ENCODE measurements at places on chromosomes 2 and 18.

- no peak for DNase-seq
Measured at GRCh38 chr2:70958759-70959158, 19.7 kb upstream of the ANKRD53 start.

GRCh38 chr2:60958361-60958760 is 59.2 kb upstream of the PEX13 start:
- DNase-seq: no peak

DNA sequence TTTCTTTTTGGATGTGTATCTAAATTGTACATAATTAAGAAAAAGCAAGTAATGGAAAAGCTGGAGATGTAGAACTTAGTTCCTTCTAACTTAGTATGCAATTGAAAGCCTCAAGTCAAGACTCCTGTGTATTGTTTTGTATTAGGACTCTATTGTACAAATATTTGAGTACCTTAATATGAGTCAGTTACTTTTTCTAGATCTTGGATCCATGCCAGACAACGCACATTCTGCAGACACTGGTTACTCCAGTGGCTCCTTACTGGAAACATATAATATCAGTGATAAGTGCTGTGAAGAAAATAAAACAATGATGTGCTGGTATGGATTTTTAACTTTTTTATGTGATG is 1.5 kb downstream of the SLC39A10 start:
- no peak for DNase-seq

DNA sequence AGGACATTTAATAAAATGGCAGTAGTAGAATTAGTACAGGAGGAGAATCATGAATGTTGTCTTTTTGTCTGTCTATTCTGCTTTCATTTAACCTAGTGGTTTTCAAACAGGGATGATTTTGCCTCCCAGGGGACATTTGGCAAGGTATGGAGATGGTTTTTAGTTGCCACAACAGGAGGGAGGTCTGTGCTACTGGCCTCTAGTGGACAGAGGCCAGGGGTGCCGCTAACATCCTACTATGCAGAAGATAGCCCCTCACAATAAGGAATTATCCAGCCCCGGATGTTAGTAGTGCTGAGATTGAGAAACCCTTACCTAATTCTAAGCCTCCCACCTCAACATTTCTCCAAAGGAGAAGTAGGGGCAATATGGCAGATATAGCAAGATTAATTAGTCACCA is 18.3 kb downstream of the FASTKD2 start:
- no peak for DNase-seq

GRCh38 chr2:43525506-43525905 is 70.3 kb downstream of the THADA start:
- DNase-seq: no peak

GRCh38 chr2:10083692-10084211 is 3.5 kb upstream of the CYS1 start:
- no peak for DNase-seq

GRCh38 chr2:231877533-231878456 is 48.4 kb downstream of the NPPC start:
- DNase-seq: no peak

GRCh38 chr2:217065695-217066405 is 206.0 kb upstream of the TNP1 start:
- DNase-seq: no peak

DNA sequence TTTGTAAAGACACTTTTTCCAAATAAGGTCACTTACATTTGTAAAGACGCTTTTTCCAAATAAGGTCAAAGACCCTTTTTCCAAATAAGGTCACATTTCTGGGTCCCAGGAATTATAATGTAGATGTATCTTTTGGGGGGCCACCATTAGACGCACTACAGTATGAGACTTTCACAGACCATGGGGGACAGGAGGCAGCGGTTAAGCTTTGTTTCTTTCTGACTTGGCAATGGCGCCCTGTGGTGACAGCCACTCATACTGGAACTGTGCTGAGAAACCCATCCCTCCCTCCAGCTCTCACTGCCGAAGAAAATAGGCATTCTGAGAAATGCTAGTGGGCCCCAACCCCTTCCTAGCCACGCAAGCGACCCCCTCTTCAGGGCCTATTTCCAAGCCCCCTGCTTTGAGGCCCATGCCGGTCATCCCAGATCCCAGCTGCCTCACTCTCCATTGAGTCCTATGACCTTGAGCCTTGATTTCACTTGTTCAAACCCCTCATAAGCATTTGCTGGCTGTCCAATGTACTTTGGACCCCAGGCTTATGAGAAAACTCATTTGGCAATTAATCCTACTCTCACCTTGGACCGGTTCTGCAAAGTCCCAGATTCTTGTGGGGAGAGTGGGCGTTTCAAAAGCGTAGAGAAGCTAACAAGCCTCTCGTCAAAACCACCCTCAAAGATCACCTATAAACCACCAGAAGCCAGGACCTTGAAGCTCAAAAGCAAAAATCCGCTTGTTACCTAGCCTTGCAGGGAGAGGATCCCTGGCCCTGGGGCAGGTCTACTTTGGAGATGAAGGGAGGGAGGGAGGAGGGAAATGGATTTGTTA is 11.3 kb upstream of the SPATA3 start:
- DNase-seq: no peak

DNA sequence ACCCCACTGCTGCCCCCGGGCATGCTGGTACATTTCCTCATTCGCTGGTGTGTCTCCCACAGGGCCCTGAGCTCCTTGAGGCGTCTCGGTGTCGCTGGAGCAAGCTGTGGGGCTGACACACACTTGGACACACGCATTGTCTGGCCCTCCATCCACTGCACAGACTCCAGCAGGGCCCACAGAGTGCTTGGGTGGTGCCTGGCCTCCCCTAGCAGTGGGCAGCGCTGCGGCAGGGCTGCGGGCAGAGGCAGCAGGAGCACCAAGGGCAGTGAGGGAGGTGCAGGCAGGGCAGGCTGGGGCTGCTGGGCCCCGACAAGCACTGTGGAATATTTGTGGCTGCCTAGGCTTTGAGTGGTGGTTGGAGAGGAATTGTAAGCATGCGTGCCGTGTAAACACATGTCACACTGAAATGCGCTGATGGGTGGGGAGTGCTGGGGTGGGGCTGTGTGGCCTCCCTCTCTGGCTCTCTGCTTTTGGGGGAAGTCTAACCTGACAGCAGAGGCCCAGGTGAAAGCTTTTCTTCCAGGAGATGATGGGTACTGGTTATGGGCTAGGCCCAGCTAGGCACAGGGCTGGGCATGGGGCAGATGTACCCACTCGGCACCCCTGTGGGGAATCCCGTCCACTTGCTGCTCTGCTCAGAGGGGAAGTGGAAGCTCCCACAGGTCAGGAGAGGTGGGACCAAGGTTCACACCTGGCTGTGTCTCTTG is 55.5 kb upstream of the HS6ST1 start:
- DNase-seq: no peak

GRCh38 chr2:42937171-42937875 is 144.9 kb upstream of the HAAO start:
- no peak for DNase-seq

- no peak for DNase-seq
Measured at GRCh38 chr2:727071-727470, 49.9 kb upstream of the TMEM18 start.

DNA sequence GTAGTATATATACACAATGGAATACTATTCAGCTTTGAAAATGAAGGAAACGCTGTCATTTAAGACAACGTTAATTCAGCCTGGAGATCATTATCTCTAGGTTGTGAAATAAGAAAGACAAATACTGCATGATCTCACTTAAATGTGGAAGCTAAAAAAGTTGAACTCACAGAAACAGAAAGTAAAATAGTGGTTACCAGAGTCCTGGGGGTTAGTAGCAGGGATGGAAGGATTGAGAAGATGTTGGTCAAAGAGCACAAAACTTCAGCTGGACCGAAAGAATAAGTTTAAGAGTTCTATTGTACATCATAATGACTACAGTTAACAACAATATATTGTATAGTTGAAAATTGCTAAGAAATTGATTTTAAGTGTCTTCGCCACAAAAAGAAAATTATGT is 670.3 kb downstream of the NR4A2 start:
- DNase-seq: no peak

- no peak for DNase-seq
Measured at GRCh38 chr2:1708476-1709334, 35.6 kb downstream of the PXDN start.

DNA sequence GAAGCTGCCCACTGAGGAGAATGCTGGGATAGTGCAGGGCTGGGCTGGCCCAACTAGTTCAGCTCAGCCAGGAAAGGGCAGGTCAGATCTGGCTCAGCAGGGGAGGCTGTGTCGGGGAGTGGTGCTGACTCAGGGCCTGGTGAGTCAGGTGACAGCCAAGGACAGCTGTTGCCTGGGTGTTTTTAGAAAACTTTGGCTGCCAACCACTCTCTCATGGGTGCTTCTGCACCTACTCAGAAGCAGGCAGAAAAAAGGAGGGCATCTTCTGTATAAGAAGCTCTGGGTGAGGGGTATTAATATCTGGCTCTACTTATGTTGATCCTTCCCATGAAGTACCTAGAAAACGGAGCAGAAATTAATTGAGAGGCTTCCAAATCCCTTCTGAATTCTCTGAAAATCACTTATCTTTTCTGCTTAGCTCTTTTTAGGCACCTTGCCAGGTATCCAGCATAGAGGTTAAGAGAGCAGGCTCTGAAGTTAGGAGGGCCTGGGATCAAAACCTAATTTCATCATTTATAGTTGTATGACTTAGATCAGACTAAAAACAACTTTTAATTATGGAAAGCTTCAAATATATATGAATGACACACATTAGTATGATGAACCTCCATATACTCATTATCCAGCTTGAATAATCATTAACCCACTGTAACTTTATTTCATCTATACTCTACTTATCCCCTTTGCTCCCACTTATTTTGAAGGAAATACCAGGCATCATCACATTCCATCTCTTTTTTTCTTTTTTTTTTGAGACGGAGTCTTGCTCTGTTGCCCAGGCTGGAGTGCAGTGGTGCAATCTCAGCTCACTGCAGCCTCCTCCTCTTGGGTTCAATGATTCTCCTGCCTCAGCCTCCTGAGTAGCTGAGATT is 15.5 kb upstream of the RAB10 start:
- no peak for DNase-seq

GRCh38 chr2:212609479-212609878 is 70.9 kb upstream of the ERBB4 start:
- DNase-seq: no peak

- DNase-seq: no peak
Measured at GRCh38 chr18:61732854-61733253, 160.0 kb downstream of the RNF152 start.

DNA sequence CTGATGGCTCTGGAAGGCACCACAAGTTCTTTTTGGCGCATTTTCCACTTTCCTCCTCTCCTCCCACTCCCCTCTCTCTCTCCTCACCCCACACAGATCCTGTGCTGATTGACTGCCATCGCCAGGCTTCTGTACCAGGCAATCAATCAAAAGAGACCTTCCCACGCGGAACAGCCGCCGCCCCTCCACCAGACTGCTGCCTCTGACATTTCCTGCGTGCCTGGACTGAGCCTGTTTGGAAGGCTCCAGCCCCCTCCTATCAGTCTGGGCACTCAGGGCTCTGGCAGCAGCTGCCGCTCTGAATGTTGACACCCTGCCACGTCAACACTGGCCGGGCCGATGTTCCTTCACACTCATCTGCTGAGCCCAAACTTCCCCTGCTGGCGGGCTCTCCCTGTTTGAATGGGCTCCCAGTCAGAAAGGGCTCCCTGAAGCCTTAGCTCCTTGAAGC is 467.7 kb downstream of the EPHA4 start:
- DNase-seq: no peak

DNA sequence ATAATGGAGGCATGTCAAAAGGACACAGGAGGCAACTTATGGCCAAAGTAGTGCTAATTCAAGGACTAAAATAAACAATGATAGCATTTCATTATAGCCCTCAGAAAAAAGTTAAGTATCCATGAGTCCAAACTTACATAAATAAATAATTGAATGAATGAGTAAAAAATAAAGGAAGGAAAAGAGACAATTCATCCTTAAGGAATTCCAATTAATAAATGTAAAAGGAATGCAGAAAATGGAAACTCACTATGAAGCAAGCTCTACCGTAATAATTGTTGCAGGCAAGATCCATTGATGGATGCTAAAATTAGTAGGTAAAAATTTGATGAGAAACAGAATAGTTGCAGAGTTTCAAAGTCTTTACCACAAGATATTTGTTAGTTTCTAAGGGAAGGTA is 88.2 kb upstream of the RAPGEF4 start:
- DNase-seq: no peak

- no peak for DNase-seq
Measured at GRCh38 chr18:70332694-70333093, 43.8 kb downstream of the SOCS6 start.

GRCh38 chr2:224381521-224382279 is 20.2 kb downstream of the FAM124B start:
- no peak for DNase-seq

DNA sequence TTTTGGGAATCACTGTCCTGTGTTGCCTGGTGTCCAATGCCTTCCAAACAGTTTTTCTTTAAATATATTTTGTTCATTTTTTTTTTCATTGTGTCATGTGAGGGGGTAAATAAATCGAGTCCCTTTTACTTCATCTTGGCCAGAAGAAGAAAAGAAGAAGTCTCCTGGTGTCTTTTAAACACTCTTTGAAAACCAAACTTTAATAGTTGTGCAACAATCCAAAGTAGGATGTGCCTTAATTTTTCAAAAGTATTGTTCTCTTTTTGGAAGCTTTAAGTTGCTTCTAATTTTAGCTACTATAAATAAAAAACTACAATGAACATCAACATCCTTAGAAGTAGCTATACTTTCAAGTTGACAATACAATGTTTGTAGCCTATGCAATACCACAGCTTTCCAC is 154.9 kb downstream of the ATAD2B start:
- no peak for DNase-seq

DNA sequence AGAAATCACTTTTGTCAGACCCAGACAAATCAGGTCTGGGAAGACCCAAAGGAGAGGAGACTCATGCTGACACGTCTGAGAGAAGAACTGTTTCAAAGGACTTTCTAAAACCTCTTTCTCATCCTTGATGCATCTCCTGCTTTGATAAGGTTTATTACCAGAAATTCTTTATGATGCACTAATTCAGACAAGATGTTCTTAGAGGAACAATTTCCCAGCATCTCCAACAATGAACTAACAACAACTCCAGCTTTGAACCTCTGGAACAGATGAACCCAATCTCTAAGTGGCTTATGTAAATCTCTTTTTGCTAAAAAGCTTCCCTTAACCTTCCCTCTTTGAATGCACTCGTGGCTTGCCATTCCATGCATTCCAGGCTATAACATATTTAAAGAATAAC is 15.9 kb upstream of the SERPINB11 start:
- no peak for DNase-seq

DNA sequence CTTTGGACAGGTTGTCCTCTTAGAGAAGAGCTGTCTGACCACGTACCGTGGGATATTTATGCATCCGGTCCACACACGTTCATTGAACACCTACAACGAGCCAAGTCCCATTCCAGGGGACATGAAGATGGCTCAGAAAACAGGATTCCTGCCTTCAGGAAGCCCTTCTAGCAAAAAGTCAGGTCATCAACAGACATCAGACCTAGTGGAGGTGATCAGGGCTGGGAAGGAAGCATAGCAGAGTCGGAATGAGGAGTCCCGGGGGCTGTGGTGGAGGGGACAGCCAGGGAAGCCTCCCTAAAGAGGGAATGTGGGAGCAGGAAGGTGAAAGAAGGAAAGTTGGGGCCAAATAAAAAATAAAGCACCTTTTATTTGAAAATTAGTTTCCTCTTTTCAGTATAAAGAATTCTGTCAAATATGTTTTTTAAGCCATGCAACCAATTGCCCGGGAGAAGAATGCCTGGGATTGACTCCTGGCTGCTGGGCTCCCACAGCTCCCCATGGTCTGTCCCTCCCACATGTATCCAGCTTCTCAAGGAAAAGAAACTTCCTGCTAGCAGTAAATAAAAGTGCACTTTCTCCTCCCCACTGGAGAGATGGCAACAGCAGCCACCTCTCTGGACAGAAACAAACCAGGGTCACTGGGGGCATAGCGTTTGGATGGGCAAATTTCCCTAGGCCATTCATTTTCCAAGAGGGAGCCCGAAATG is 144.8 kb downstream of the SMAD7 start:
- DNase-seq: no peak

Data from T-helper 17 cell (primary cell).